ENCODE measurements at places on chromosomes 1 and 21.
A peak's percentile ranks its signal among the peaks of the same experiment; 100 is the strongest.

DNA sequence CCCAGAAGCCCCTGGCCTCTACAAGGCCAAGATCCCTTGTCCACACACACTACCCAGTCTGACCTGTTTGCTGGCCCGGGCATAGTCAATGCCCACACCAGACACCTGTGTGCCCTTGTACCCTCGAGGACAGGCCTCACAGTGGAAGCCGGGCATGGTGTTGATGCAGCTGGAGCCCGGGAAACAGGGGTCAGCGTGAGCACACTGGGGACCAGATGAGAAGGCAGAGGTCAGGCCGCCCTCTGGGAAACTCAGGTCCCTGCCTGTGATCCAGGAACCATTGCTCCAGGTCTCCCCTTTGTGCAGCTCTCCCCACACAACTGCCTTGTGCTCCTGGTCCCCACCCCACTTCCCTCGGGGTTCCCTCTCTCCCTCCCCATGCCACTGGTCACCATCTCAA is 5.5 kb downstream of the THBS3 start:
- no peak for DNase-seq

- DNase-seq, result no peak
Observed at GRCh38 chr1:168096296-168097165, 40.2 kb downstream of the GPR161 start.

DNA sequence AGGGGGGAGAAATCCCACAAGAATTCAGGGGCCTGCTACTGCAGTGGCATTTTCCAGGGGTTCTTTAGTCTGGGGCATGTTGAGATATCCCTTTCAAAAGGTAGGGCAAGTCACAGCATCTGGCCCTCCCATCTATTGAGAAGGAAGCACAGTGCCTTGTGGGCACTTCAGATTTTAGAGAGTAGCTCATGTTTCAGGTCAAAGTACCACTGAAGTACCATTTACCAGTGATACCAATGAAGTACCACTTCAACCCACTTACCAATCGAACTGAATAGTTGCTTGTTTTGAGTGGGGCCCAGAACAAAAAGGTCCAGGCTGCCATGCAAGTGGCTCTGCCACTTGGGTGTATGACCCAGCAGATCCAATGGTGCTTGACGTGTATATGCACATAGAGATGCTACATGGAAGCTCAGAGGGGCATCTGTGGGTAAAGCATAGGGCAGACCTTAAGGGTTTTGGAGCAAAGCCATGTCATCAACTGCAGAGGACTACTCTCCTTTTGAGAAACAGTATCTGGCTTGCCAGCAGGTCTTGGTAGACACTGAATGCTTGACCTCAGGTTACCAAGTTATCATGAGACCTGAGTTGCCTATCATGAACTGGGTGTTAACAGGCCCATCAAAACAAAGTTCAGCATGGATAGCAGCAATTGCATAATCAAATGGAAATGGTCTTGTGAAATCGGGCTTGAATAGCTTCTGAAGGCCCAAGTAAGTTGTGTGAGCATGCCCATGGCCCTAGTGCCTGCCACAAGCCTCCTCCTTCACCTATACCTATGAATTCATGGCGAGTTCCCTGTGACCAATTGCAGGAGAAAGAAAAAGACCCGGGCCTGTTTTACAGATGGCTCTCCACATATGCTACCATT is 23.5 kb downstream of the PLA2G2D start:
- no peak for DNase-seq

DNA sequence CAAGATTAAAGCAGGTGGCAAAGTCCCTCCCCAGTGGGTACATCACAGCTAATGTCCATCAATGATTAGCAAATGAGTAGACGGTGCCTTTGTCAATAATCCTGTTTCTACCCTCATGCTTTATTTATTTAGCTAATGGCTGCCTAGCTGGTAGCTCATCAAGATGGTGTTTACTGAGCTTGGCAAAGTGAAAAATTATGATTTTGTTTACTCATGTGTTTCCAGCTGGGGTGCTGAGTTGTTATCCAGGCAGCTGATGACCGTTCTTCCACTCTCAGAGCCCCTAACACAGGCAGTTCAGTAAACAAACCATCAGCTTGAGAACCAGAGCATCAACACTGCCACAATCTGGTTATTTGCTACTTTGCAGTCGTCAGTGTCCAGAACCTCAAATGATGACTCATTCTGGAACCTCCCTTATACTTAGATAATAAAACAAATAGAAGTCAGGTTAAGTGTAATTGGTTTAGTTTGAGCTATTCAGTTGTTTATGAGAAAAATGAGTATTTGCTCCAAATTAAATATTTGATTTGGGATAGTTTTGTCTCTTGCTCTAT is 163.9 kb downstream of the ST6GALNAC5 start:
- DNase-seq, result no peak

DNA sequence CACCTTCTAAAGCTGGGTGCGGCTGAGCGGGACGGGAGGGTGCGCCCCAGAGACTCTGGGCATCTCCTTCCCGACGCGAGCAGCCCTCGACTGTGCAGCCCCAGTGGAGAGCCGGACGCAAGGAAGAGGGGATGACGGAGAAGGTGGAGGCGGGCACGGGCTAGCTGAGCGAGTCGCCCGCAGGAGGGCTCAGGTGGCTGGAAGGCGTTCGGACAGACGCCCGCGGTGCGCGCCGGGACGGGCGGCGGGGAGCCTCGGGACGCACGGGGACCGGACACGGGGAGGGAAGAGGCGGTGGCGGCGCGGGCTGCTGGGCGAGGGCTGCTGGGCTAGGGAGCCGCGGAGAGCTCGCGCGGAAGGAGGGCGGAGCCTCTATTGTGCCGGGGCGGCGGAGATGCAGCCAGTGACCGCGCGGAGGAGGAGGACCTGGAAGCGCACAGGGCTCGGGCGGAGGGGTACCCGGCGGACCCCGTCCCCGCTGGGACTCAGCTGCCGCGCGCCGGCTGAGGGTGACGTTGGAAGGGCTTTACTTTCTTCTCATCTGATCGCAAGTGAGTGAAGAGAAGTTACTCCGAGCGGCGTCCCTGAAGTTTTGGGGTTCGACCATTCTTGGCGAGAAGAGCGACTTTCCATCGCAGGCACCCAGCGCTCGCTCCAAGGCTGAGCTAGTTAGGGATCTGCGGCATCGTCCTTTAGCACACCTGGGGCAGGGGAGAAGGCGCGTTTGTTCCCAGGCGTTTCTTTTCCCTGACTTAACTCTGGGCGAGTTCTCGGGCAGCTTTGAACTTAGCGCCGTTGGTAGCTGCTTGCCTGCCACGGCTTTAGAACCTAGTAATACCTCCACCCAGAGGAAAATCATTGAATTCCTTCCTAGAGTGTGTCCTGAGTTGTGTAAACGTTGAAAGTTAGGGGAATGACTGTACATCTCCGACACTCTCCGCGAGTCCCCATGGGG is at the start of gene OLFML2B:
OLFML2B (minus strand) TSS at position 323 of the 955 bp plus-strand sequence. CDS start 439 bp downstream, outside the sequence.
- peak; percentile 29 for DNase-seq

DNA sequence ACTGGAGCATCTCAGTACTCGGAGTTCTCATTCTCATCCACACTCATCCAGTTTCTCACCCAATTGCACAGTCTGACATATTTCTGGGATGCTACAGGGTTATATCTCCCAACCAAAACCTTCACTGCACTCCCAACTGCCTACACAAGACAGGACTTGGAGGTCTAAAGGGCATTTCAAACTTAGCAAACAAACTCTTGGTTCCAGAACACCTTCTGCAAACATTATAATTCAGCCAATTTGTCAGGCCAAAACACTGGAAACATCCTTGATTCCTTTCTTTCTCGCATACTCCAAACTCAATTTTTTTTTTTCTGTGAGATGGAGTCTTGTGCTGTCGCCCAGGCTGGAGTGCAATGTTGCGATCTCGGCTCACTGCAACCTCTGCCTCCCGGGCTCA is 7.9 kb downstream of the SLAMF1 start:
- DNase-seq, result no peak

DNA sequence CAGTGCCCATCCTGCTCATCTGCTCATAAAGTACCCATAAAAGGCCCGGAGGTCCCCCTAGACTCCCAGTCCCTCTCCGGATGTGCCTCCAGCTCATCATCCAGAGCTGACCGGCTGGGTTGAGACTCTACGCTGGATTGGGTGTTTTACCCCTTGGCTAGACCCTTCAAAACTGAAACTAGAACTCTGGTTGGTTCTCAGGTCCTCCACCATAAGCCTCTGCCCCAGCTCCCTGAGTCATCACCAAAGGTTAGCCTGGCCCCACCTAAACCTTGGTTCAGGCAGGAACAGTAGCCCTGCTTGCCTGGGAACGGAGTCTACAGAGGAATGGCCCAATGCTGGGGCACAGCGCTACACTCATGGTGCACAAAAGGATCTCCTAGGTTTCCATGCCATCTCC is 75.1 kb downstream of the TLR5 start:
- DNase-seq, result no peak

DNA sequence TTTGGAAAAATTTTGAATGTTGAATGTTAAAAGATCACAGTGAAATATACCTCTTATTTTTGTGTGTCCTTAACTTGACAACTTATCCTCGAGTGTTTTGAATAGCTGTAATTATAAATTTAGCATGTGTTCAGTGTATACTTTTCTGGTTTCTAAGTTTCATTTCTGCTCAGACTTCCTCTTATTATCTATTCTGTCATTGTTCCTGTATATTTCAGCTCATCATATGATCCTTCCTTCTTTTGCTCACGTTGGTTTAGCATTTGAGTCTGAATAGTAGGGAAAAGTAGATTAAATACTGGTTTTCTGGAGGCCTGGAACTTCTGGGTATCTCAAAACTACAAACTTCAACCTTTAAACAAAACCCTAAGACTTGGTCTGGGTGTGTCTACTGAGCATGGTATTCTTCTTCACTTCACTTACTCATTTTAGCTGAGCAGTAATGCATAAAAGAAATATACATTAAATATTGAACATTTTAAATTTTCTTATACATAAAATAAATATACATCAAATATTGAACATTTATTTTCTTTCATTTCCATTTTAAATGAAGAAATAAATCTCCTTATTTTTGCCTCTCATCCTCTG is 3.3 kb upstream of the ATP6V1G3 start:
- DNase-seq, result no peak

- DNase-seq, result no peak
Observed at GRCh38 chr1:6350416-6351088, 43.0 kb downstream of the ACOT7 start.

DNA sequence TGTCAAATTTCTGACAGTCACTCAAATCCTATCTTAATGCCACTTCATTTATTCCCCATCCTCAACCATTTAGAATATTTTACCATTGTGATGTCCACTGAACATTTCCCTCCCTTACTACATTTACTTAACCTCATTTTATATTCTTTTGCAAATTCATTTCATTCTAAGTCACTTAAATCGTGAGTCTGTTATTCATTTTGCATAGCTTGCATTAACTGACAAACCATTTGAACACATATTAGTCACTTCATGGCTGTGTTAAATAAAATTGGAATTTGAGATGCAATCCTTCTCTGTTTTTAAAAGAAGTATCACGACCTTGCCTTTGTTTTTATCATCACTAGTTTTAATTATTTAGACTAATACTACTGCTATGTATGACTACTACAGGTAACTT is 199.4 kb upstream of the COL11A1 start:
- no peak for DNase-seq

DNA sequence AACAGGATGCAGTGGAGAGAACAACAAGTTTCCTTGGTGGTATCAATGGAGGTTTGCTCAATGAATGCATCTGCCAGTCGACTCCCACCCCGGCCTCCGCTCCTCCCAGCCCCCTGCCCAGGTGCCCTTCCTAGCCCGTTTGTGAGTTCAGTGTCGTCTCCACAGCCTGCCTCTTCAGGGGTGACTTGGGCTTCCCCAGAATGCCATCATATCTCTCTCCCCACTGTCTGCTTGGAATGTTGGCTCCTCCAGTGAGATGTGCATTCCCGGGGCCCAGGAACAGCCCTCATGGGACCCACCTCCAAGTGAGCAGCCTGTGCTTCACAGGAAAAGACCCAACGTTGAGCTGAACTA is 30.5 kb downstream of the MATN1 start:
- DNase-seq, result no peak

DNA sequence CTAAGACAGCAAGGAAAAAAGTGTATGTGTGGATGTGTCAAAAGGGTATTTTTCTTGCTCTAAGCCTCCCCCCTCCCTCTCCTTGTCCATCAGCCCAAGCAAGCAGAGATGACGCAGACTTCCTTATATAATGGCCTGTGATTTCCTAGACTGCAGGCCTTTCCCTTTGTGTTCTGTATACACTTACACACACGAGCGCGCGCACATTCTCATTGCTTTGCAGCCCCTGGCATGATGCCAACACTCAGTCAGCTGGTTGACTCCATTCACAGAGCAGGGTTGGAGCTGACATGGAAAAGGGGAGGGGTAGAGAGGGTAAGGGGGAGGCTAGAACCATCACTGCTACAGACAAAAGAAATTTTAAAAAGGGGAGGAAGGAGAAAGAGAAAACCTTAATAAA is 41.8 kb downstream of the GATAD2B start:
- DNase-seq, result peak; percentile 16

GRCh38 chr1:231563247-231563646 is 34.8 kb downstream of the TSNAX start:
- DNase-seq, result no peak

DNA sequence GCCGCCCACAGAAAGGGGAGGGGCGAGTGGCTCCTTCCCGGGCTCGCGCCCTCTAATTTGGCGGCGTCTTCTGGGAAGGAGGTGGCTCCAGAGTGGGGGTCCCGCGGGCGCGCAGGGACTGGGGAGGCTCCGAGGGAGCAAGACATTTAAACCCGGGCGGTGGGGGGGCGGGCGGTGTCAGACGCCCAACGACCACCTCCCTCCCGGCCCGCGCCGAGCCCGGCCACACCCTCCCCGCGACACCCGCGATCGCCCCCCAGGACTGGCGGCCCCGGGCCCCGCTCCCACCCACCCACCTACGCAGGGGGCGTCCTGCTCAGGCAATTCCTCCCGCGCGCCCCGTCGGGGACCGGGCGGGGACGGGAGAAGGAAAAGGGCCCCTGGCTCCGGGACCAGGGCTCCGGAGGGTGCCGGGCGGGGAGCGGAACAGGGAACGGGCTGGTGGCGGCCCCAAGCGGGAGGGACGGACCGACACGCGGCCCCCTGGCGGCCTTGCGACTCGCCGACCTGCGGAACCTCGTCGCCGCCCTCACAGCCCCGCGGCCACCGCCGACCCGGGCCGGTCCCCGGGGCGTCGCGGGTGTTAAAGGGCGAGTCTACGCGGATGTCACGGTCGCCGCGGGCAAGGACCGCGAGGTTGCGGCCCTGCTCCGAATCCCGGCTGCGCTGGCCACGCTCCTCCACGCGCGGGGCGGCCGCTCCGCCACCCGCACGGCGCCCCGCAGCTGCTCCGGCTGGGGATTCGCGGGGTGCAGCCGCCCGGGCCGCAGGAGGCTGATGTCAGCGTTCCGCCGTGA is 94.0 kb upstream of the FMN2 start:
- peak; percentile 11 for DNase-seq
